ENCODE measurements at places on chromosomes 7 and 10. TPM values are rescaled to one million over a fixed set of nuclear protein-coding genes. Genes with fewer than 3 reads are reported as not detected.
A peak's percentile ranks its signal among the peaks of the same experiment; 100 is the strongest.

The NPFFR1 gene
- total RNA-seq: not detected

The FAM237B gene
- total RNA-seq: not detected

The HOXA5 gene
- total RNA-seq: 5.8 TPM

The EVX1 gene
- total RNA-seq: not detected

The TAF5 gene
- 3.3 TPM for total RNA-seq

The KIF11 gene
- total RNA-seq: 5.3 TPM

The MYL10 gene
- not detected for total RNA-seq

The PSD gene
- total RNA-seq: 0.72 TPM

The CCDC146 gene
- 5.1 TPM for total RNA-seq

The MYO1G gene
- 0.29 TPM for total RNA-seq

The CYP26A1 gene
- not detected for total RNA-seq

The IRF5 gene
- under 0.01 TPM for total RNA-seq

The FBXL13 gene
- total RNA-seq: 2.2 TPM

The EPDR1 gene
- 99.3 TPM for total RNA-seq

- peak; percentile 88 for DNase-seq
Observed at GRCh38 chr7:5282543-5283316, at the start of gene SLC29A4. Gene SLC29A4, plus strand, starts transcription at chr7:5282943. Its CDS starts 4,874 bp downstream, at chr7:5287817.

DNA sequence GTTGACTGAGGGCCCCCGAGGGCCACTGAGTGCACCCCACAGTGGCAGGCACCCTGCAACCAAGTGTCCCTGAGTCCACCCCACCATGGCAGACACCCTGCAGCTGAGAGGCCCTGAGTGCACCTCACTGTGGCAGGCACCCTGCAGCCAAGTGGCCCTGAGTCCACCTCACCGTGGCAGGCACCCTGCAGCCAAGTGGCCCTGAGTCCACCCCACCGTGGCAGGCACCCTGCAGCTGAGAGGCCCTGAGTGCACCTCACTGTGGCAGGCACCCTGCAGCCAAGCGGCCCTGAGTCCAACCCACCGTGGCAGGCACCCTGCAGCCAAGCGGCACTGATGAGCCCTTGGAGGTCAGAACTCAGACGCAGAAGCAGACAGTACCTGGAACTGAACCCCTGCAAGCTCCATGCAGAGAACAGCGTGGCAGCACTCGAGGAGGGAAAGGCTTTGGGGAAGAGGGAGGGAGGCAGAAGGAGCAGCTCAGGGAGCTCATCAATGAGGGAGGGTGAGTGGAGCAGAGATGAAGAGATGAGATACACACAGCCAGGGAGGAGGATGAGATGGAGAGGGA lies 156.5 kb downstream of the WDR37 start:
- DNase-seq: peak; percentile 11

GRCh38 chr7:27409776-27410175 lies 167.2 kb downstream of the EVX1 start:
- DNase-seq: no peak

GRCh38 chr10:28722065-28722803 lies 44.9 kb downstream of the BAMBI start:
- DNase-seq: peak; percentile 68

GRCh38 chr7:18425838-18426445 lies 69.6 kb upstream of the HDAC9 start:
- DNase-seq: no peak

- peak; percentile 19 for DNase-seq
Observed at GRCh38 chr7:91941450-91941849, 788 bp downstream of the AKAP9 start.

GRCh38 chr7:131502810-131503508 lies 53.5 kb downstream of the PODXL start:
- DNase-seq: no peak

GRCh38 chr10:112407696-112408095 lies 33.8 kb downstream of the ACSL5 start:
- DNase-seq: no peak

GRCh38 chr7:27714831-27715444 lies 25.0 kb upstream of the TAX1BP1 start:
- DNase-seq: peak; percentile 60

GRCh38 chr7:87483131-87483530 lies 7.7 kb upstream of the ABCB4 start:
- DNase-seq: no peak

DNA sequence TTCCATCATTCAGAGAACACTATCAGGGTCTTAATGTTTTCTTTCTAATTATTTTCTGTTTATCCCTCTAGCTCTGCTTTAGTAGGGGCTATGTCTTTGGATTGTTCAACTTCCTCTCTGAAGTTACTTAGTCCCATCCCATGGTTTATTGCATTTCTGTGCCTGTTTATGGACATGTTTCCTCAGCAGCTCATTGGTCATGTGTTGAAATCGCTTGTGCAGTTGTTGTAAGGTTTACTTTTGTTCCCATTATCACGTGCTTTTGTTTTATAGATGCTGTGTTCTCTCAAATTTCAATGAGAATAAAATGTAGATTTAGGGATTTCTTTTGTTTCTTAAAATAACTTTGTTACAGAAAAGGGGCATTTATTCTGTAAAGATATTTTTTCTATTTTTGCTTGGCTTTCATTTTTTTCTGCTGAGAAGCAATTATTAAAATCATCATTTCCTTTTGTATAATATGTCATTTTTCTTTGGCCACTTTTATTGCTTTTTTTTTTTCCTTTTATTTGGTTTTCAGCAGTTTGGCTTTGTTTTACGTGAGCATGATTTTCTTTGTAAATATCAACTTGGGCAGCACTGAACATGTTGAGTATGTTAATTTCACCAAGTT lies 110.9 kb downstream of the CCDC7 start:
- DNase-seq: no peak

- DNase-seq: no peak
Observed at GRCh38 chr10:113130014-113130641, 180.1 kb downstream of the TCF7L2 start.

DNA sequence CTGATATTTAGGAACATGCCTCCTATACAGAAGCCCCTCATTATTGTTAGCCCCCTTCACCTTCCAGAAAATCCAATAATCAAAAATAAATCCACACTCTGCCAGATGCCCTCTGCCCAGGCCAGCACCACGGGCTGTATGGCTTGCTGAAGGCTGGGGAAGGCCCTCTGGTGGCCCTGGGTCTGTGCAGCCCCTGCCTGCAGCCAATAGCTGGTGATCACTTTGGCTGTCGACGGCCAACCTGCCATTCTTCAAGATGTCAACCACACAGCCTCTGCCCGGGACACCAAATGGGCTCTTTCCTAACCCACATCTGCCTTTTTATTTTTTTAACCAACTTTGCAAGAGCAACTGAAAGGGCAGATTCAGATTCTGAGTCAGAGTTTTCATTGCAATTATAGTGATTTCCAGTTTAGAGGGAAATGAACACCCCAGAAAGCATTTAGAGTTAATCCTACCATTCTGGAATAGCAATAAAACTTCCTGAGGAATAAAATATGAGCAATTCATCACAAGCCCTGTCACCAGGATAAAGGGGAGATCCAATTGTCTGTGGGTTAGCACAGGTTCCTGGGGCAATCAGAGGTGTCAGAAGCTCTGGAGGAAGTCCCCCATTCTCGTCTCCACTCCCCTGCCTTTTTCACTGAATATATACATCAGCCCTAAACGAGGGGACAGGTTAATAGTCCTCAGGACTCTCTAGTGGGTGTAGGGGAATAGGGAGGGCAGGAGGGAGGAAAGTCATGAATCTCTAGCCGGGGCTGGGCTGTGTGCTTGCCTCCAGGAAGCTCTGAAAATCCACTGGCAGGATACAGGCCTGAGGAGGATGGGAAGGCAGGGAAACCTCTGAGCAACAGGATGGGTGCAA lies 211.3 kb downstream of the GRID1 start:
- peak; percentile 30 for DNase-seq

GRCh38 chr10:116511365-116511764 lies 34.4 kb upstream of the PNLIP start:
- no peak for DNase-seq

- peak; percentile 30 for DNase-seq
Observed at GRCh38 chr7:116438267-116438666, 61.3 kb upstream of the CAV2 start.

GRCh38 chr10:121667948-121668313 lies 69.7 kb upstream of the FGFR2 start:
- DNase-seq: no peak

DNA sequence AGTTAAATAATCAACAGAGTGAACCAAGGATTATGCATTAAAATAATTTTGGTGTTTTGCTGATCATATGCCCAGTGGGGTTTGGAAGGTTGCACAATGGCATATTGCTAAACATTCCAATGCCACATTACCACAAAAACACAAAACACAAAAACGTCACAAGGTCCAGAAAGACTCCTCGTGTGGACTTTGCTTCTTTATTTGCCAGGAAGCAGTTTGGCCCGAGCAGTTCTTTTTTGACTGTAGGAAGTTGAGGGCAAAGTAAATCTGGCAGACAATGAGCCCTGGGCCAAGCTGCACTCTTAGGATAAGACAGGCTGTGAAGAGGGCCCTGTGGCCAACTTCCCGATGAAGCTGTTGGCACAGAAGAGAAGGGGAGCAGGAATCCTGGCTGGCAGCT lies 39.2 kb upstream of the SLC35B4 start:
- no peak for DNase-seq

DNA sequence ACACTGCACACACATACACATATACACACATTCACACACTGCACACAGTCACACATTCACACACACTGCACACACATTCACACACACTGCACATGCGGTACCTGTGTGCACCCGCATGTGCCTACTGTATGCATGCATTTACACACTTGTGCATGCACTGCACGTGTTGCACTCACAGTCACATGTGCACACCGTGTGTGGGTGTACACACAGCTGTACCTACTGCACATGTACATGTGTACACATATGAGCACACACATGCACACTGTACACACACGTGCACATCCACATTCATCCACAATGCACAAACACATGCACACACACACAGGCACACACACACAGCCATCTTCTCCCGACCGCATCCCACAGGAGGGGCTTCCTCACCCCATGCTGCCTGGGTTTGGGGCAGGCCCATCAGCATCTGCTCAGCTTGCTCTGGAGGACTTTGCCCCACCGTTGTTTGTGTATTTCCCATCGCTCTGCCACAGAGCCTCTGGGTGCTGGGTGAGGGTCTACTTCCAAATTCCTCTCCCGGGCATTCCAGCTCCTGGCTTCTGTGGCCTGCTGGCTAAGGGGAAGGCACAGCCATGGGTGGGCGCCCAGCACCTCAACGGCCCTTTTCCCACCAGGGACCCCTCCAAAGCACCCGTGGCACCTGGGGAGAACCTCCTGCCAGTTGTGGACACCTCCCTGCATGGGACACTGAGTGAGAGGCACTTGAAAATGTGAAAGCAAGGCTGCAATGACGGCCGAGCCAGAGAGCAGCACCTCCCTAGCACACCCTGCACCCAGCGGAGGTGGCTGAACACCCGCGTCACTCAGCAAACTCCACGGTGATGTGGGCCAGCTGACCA lies 324.3 kb downstream of the PTPRN2 start:
- peak; percentile 63 for DNase-seq

- DNase-seq: peak; percentile 53
Observed at GRCh38 chr7:88203401-88203800, 16.4 kb downstream of the SRI start.

DNA sequence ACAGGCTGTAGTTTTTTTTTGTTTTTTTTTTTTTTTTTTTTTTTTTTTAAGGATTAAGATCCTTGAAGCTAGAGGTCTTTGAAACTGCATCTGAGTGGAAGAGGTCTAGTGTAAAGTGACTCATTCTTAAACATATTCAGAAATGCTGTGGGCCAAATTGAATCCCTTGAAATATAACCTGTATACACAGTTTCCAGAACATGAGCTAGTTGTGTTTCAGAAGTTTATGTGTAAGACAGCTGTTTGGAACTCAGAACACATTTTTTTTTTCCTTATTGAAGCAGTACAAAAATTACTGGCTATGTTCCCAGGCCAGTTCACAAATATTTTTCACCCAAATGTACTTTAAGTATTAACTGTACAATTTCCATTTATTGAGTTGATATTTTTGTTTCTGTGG lies 67.9 kb downstream of the PPP1R9A start:
- DNase-seq: no peak

GRCh38 chr7:152476551-152476950 lies 40.7 kb upstream of the KMT2C start:
- no peak for DNase-seq
